ENCODE measurements at places on chromosomes 1 and 21. TPM values are rescaled to one million over a fixed set of nuclear protein-coding genes. Genes with fewer than 3 reads are reported as not detected.

Gene GBP2
- 2.2 TPM for total RNA-seq

Gene HES3
- total RNA-seq = not detected

Gene PDPN
- total RNA-seq = 35.1 TPM

Gene HCRTR1
- total RNA-seq = not detected

Gene SV2A
- 0.12 TPM for total RNA-seq

Gene DENND1B
- 20.9 TPM for total RNA-seq

Gene PIAS3
- 34.3 TPM for total RNA-seq

Gene RCSD1
- total RNA-seq = 0.27 TPM

Gene C8A
- total RNA-seq = not detected

Gene FAM72C
- total RNA-seq = 13.1 TPM

Gene SAMD11
- total RNA-seq = not detected

Gene TMEM222
- 38.3 TPM for total RNA-seq

Gene FALEC
- total RNA-seq = not detected

Gene HSD3B2
- not detected for total RNA-seq

Gene NUP210L
- 0.05 TPM for total RNA-seq

Gene TBX19
- total RNA-seq = 1.6 TPM

Gene RASSF5
- total RNA-seq = 8.3 TPM

Gene CD34
- total RNA-seq = 0.52 TPM

Gene ZNF691
- total RNA-seq = 8.4 TPM

Gene HEYL
- not detected for total RNA-seq

Gene RBM15
- total RNA-seq = 31.4 TPM

Gene CELA3B
- total RNA-seq = not detected

Gene SH2D5
- total RNA-seq = 14.0 TPM

Gene KRTAP19-4
- not detected for total RNA-seq

Gene SHE
- total RNA-seq = not detected

Gene PGLYRP3
- not detected for total RNA-seq

Gene MEGF6
- total RNA-seq = 12.9 TPM

Gene CD101
- total RNA-seq = 0.42 TPM

Gene CNKSR1
- total RNA-seq = 31.0 TPM

Gene AGL
- total RNA-seq = 9.1 TPM

Gene KIAA0319L
- total RNA-seq = 50.7 TPM

Gene RHD
- total RNA-seq = not detected

Gene CSF3R
- not detected for total RNA-seq

Gene OR10J1
- not detected for total RNA-seq

Gene CLIC6
- total RNA-seq = not detected

Gene OR2T2
- total RNA-seq = not detected

Gene TEX38
- not detected for total RNA-seq

Gene SELL
- not detected for total RNA-seq

Gene MYBPH
- not detected for total RNA-seq

Gene CFAP141
- total RNA-seq = not detected

Gene PTGFRN
- total RNA-seq = 61.0 TPM

Gene STIL
- total RNA-seq = 8.8 TPM

Gene CD160
- total RNA-seq = not detected

Gene SPOCD1
- total RNA-seq = 0.47 TPM

Gene S100A4
- total RNA-seq = 60.7 TPM

Data from MCF 10A (cell line).